NCI-H1092 (cell line): ENCODE measurements at places on chromosomes 5 and 9.

DNA sequence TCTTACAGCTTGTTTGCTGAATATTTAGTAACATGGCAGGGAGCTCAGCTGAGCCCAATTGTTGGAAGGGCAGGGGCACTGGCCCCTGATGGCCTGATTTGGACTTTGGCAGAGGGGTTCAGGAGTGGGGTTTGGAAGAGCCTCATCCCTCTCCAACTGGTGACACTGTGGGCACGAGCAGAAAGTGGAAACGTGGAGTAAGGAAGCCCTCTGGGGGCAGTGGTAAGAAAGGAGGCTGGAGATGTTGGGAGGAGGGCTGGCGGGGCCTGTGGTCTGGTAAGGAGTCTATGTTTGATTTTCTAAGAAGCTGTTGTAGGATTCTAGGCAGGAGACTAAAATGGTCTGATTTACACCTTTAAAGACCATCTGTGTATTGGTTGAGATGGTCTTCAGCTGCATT is 208.9 kb downstream of the HSPA4 start:
- no peak for DNase-seq

DNA sequence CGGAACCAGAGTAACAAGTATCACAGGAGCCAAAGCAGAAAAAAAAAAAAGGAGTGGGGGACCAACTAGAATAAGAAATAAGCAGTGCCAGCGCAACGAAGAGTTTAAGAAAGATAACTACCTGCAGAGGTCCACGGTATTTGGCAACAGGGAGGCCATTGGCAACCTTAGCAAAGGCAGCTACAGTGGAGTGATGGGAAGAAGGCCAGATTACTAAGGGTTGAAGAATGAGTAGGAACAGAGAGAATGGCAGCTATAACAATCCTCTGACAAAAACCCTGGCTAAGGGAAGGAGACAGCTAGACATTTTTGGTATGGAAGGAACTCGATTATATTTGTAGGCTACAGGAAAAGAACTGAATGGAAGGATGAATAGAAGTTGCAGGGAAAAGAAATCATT is 93.4 kb upstream of the DMAC1 start:
- no peak for DNase-seq

GRCh38 chr9:106502930-106503329 is 360.0 kb upstream of the ZNF462 start:
- no peak for DNase-seq

- no peak for DNase-seq
These were observed 29.5 kb downstream of the MTAP start for GRCh38 chr9:21831841-21832509.

DNA sequence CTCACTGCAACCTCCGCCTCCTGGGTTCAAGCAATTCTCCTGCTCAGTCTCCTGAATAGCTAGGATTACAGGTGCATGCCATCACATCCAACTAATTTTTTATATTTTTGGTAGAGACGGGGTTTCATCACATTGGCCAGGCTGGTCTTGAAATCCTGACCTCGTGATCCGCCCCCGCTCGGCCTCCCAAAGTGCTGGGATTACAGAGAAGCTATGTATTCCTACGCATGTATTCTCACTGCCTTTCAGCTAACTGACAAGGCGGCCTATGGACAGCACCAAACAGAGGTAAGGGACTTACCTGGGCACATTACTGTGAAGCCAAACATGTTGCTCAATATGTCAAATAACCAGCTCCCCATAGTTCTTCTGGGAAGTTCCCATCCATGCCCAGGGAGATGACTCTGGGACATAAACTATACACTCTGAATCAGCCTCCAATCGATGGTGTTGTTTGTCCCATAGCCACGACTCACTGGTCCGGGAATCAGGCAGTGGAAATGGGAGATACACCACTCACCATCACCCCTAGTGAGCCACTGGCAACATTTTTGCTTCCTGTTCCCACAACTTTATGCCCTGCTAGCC is 114.6 kb downstream of the SYK start:
- no peak for DNase-seq

DNA sequence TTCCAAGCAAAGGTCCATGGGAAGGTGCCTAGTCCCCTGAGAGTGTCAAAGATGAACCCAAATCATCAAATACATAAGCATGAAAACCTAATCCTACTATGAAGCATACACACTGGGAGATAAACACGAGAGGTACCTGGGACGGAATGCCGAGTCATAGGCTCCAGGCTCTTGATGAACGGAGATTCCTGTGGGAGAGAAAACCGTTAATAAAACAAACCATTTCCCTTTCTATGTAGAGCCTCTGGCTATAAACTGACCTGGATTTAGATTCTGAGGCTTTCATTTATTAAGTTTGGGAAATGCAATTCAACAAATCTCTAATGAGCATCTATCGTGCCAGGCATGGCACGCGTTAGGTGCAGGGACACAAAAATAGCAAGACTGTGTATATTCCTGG is 206.4 kb upstream of the IL12B start:
- DNase-seq: no peak

DNA sequence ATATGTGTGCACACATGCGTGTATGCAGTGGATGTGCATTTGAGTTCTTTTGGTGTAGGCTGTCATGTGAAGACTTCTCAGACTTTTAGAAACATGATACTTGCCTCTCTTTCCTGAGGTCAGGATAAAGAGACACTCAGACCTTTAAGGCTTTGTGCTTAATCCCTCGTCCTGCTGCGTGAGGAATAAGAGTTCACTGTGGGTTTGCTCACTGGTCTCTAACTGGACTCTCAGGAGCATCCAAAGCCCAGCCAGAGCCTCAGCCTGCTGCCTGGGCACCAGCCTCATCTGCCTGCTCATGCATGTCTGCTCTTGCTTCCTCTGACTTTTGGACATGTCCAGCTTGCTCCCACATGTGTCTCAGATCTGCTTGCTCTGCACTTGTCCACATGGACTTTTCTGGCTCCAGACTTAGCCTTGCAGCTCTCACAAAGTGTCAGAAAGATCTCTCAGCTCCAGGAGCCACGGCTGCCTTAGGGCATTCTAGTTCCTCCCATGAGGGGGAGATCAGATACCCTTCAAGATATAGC is 65.1 kb upstream of the ZNF366 start:
- no peak for DNase-seq

GRCh38 chr5:58094031-58094430 is 365.9 kb downstream of the PLK2 start:
- no peak for DNase-seq

DNA sequence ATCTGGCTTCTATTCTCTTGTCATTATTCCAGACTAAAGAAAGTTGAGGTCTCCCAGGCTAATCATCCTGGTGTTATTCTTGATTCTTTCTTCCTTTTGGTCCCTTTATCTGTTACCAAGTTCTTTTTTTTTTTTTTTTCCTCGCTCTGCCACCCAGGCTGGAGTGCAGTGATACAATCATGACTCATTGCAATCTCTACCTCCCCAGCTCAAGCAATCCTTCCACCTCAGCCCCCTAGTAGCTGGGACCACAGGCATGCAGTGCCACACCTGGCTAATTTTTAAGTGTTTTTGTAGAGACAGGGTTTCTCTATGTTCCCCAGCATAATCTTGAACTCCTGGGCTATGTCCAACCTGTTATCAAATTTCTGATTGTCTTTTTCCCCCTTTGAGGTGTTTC is 126.6 kb upstream of the DHFR start:
- no peak for DNase-seq

DNA sequence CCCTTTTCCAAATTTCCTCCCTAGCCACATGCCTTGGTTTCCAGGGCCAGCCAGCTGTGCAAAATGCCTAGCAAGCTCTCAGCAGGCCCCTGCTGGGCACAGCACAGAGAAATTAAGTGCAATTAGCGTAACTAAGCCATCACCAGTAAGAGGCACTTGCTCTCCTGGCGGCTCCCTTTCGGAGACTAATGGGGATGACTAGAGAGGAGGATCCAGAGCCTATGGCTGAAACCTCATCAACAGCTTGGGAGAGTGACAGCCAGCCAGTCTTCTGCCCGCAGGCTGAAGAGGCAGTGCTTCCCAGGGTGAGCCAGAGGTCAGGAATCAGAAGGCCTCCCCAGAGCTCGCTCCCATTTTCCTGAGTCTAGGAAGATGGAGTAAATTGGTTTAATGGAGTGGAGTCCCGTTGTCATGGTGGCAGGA is 108.4 kb downstream of the KCNIP1 start:
- DNase-seq: peak; percentile 63

- DNase-seq: no peak
These were observed 34.8 kb upstream of the CDH6 start for GRCh38 chr5:31158686-31159085.

DNA sequence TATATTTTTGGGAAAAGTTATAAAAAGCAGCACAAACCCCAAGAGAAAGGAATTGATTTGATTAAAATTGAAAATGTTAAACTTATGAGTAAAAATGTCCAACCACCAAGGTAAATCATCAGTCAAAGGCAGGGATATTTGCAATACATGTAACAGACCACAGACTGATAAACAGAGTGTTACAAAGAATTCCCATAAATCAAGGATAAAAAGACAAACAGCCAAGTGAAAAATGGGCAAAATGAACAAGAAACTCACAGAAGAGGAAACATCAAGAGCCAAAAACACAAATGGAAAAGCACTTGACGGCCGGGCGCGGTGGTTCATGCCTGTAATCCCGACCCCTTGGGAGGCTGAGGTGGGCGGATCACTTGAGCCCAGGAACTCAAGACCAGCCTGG is 81.3 kb upstream of the HRH2 start:
- no peak for DNase-seq

GRCh38 chr5:98643569-98643968 is 129.9 kb upstream of the RGMB start:
- DNase-seq: no peak

- no peak for DNase-seq
These were observed 10.3 kb downstream of the SEMA6A start for GRCh38 chr5:116564312-116564711.

- no peak for DNase-seq
These were observed 86.4 kb upstream of the COL5A1 start for GRCh38 chr9:134555094-134555650.

DNA sequence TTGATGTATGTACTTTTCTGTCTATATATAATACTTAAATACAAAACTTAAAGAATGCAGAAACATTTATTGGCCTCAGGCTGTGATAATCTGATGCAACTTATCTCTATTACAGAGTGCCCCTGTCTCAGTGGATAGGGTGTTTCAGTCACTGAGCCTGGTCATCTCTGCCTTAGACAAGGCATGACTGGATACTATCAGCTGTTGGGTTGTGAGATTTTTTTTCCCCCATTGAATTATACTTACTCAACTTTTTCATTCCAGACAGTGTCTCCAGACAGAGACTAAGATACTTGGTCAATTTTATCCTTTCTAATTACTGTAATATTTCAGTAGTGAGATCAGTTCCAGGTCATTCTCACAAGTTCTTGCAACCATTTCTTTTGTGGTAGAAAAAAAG is 26.7 kb downstream of the XRCC4 start:
- DNase-seq: no peak

DNA sequence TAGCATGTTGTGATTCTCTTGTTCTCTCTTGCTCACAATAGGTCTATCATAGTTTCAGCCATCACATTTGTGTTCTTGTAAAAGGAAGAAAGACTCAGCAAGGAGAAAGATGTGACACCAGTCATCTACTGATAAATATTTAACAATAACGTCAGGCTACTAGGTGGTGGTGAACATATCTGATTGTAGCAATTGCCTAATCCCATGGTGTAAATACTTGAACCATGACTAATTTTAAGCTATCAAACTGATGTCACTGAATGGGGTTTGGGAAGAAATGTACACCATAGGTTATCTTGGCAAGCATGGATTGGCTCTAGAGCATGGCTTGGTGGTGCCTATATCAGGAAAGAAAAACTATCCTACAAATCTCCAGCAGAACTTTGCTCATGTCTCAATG is 16.6 kb downstream of the DMRTA1 start:
- no peak for DNase-seq

GRCh38 chr5:16815432-16815831 is 120.7 kb downstream of the MYO10 start:
- DNase-seq: no peak

- DNase-seq: no peak
These were observed 102.4 kb downstream of the NFIB start for GRCh38 chr9:14211564-14211963.

- no peak for DNase-seq
These were observed 202.4 kb upstream of the ZNF618 start for GRCh38 chr9:113673726-113674125.

GRCh38 chr9:20570756-20571155 is 51.5 kb downstream of the MLLT3 start:
- no peak for DNase-seq

- DNase-seq: no peak
These were observed 11.9 kb upstream of the NR4A3 start for GRCh38 chr9:99809586-99810319.

GRCh38 chr5:141478321-141478945 is 2.7 kb downstream of the PCDHGC3 start:
- DNase-seq: no peak

DNA sequence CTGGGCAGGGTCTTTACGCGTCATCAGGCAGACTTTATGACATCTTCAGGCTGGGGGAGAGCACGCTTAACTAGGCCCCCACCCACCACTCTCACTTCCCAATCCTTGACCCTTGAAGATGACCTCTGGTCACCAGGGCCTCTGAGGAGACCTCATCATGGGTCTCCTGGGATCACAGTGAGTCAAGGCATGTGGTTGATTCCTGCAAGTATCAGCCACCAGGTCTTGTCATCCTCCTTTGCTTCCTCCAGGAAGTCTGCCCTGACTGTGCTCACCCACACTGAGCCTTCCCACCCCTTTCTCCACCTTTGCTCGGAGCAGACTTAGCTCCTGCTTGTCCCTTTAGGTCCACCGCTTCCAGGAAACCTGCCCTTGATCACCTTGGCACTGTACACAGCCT is 17.3 kb downstream of the ODF2 start:
- DNase-seq: no peak

- no peak for DNase-seq
These were observed 679.8 kb upstream of the FTMT start for GRCh38 chr5:121171834-121172233.

DNA sequence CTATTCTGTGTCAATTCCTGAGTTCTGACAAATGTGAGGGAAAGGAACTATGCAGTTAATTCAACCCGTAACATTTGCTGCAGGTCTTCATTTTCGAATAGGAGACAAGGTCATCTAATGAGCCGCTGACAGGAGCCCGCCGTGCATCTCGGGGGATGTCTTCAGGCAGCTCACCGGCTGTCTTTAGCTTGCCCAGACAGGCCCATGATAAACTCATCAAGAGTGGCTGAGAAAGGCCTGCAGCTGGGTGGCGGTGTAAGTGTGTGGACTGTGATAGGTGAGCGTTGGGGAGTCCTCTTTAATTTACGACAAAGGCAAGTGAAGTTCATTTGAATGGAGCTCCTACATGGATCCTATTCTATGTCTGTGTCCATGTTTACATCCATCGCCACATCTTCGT is 190.5 kb downstream of the ADCY2 start:
- DNase-seq: no peak

DNA sequence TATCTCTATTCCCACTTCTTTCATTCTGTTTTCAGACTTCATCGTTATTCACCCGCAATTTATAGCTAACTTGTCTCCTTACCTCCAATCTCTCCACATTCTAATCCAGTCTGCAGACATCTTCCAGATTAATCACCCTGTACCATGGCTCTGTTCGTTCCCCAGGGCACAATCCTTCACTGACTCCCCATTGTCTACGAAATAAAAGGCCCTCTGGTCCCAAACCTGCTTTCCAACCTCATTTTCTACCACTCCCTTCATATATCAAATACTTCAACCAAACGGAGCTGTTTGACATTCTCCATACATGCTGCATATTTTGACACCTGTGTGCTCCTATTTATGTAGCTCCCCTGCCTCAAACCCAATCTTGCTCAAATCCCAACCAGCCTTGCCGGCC is 1720.6 kb upstream of the WWC1 start:
- DNase-seq: no peak

- no peak for DNase-seq
These were observed 61.2 kb upstream of the GCNT4 start for GRCh38 chr5:75113354-75114113.

GRCh38 chr5:146962801-146963355 is 84.3 kb upstream of the PPP2R2B start:
- DNase-seq: no peak
